DMS 273 treated with DMSO at 0.1 percent for 48 hours (cell line): ENCODE measurements at places on chromosomes 6 and 20.

DNA sequence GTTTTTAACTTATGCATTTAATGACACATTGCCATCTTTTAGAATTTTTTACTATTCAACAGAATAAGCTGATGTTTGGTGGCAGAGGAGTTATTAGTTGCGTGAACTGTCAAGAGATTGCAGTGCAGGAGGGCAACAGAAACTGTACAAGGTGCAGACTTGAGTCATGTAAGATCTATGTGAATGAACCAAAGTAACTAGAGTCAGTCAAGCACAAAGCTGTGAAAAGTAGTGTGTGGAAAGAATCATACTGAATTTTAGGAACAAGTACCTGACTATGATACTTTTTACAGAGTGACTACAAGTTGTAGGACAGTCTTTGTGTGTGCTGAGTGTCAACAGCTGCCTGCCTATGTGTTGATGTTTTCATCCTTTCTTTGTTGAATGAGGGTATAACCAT, 2.7 kb upstream of the C6orf163 start:
- DNase-seq: no peak

DNA sequence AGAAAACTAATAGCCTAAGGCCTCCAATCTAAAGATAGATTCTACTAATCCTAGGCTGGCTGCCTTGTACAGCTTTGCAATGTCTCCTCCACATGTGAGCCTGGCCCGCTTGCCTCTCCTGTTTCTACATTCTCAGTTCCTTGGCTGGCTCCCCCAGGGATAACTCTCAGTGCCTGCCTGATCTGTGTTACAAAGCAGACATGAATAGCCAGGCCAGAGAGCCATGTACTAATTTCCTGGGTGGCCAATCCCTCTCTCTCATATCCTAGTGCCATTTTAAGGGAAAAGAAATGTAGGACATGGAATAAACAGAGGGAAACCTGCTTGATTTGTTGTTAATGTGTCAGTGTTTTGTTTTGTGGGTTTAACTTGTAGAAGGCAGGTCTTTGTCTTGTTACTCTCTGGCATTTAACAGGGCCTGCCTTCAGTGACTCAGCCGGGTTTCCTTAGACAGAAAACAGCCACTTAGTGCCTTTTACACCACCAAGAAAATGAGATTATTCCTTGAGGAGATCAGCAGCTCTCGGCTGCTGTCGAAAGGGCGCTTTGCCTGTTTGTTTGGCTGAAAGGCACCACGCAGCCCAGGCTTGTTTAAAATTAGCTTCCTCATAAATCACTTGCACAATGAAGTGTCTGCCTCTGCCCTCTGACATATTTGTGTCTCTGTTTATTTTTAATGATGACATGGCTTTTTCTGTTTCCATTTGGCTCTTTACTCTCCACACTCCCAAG, 702.7 kb downstream of the MAFB start:
- no peak for DNase-seq

- DNase-seq: no peak
Measured at GRCh38 chr6:130602151-130602770, 224.9 kb upstream of the SMLR1 start.

DNA sequence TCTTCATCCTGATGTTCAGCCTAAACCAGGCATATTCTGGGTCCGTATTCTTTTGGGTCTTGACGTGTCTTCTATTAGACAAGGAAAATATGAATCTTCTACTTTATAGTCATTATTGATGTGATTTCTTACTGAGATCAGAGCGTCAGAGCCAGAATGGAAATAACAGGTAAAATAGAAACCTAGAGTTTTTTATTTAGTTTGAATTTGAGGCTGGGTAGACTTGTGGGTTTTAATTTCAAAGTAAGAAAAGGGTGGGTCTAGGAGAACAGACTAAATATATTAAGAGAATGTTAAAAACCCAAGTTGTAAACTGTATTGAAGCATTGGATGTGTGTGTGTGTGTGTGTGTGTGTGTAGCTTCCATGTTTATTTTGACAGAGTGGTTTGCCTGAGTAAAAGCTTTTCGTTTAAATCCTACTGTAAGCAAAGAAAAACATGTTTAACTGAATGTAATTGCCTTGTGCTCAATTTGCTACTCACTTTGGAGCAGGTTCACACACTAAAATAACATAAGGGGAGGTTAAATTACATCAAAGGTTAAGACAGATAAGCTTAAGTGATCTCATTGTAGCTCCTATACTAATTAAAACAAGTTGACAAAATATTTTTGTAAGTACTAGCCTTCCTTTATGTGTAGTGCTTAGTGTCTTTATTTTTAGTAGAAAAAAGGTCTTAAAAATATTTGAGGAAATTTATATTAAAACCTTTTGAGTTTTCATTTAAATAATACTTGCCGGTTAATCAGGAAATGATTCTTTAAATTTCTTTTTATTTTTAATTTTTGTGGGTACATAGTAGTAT, 17.4 kb downstream of the HECA start:
- DNase-seq: peak; percentile 24

- DNase-seq: no peak
Measured at GRCh38 chr6:15441981-15442380, 196.1 kb downstream of the JARID2 start.

DNA sequence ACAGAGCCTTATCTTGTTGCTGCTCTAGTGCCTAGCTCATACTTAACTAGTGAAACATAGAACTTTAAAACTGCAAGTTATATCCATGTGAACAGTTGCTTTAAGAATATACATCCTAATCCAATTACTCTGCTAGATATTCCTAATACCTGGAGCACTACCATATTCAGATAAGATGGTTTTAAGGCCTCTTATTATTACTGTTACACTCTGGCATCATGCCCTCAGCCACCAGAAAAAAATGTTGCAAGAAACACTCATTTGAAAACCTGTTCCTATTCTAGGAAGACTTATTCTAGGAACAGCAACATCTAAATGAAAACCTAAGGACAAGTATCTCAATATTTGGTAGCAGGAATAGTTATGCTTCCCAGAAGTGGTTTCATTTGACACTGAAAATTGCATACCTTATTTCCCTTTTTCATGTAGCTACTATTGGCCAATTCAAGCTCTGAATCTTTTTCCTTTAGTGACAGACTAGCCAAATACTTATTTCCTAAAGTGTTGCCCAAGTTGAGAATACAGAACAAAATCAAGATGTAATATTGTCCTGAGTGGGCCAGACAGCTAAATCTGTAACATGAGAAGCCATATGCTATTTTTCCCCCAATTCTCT, 4.8 kb upstream of the MTFR2 start:
- DNase-seq: no peak

DNA sequence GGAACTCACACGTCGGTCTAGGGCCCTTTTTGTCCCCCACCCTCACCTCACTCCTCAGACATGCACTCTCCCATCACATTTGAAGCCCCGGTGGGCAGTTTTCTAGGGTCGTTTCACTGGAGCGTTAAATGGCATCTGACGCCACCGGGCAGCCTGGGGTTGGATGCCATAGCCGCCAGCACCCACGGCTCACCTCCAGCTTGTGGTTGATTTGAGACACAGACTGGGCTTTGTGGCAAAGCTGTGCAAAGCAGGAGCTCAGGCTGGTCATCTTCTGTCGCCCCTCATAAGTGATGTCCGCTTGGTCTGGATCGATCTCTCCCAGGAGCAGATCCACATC, 530 bp downstream of the GOPC start:
- no peak for DNase-seq

GRCh38 chr20:10119336-10119735, 84.5 kb downstream of the ANKEF1 start:
- DNase-seq: no peak

DNA sequence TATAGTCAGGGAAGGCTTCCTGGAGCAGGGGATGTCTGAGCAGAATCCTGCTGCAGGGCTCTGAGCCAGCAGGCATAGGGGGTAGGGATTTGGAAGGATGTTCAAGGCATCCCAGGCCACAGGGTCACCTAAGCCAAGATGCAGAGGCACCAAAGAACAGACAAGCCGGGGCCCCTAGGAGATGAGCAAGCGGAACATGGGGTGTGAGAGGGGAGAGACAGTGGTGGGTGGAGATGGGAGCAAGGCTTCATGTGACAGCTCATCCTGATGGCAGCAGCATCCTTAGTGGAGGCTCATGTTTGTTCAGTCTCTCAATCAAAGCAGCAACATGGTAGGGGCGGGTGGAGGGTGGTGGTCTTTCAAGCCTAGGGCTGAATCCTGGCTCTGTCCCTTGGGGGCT, 29.8 kb upstream of the TCP11 start:
- no peak for DNase-seq

DNA sequence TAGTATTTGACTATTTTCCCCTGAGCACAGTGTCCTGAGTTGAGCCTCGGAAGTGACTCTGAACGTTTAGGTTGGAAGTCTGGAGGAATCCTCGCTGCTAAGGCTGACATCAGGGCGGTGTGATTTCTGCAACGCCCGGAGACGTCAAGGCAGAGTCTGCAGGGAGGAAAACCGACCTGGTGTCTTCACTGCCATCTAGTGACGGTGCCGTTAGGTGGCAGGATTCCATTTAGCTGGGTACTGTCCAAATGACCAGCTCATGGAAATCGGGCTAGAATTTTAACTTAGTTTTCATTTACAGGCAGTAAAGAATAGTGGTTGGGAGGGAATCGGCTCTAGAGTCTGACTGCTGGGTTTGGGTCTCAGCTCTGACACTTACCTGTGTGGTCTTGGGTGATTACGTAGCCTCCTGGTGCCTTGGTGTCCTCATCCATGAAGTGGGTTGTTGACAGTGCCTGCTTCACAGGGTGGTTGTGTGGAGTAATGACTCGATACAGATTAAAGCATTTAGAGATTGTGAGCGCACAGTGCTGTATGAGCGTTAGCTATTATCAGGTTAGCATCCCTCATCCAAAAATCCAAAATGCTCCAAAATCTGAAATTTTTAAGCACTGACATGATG, 35.0 kb downstream of the FOXF2 start:
- no peak for DNase-seq

GRCh38 chr6:146359131-146359530, 184.5 kb upstream of the RAB32 start:
- no peak for DNase-seq

- DNase-seq: no peak
Measured at GRCh38 chr6:143592335-143592734, 80.8 kb upstream of the FUCA2 start.

DNA sequence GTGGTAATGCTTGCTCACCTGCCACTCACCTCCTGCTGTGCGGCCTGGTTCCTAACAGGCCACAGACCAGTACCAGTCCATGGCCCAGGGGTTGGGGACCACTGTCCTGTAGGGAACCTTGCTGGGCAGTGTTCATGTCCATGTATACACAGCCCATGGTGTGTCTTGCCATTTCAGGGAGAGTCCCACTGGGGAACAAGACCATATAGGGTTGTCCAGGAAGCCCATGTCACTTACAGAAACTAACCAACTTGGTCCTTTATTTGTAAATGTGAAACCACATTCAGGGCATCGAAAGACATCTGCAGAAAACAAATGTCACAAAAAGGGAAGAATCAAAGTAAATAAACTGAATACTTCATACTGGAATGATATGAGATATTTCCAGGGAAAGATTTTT, 179.1 kb downstream of the NFATC2 start:
- no peak for DNase-seq

- DNase-seq: no peak
Measured at GRCh38 chr20:40606237-40606636, 82.8 kb downstream of the MAFB start.

DNA sequence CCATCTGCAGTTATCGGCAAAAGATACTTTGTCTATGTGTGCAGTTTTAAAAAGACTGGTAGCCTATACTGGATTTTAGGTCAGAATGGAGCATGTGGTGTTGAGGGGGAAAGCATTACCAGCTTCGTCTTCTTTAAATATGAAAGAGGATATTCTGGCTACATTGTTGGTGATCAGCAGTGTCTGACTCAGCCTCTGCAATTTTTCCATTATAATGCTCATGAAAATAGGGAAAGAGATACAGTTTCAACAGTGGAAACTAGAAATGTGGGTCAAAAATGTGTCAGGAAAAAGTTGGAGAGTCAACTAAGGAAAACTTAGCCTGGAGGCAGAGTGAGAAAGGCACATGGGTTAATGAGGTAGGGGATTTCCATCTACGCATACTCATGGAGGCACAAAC, 45.2 kb downstream of the HDGFL1 start:
- no peak for DNase-seq

DNA sequence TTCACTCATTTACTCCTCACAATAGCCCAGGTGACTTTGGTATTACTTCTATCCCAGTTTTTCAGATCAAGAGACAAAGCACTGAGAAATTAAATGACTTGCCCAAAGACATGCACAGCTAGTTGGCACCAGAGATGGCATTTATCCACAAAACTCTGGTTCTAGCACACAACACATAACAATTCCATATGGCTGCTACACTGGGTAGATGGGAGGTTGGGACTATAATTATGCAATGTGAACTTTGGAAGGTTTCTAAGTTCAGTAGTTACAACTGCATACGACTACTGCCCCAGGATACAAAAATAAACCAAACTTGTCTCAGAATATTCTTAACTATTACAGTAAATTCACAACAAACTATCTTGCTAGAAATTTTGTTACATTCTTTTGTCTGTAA, 54.2 kb upstream of the MLIP start:
- no peak for DNase-seq

DNA sequence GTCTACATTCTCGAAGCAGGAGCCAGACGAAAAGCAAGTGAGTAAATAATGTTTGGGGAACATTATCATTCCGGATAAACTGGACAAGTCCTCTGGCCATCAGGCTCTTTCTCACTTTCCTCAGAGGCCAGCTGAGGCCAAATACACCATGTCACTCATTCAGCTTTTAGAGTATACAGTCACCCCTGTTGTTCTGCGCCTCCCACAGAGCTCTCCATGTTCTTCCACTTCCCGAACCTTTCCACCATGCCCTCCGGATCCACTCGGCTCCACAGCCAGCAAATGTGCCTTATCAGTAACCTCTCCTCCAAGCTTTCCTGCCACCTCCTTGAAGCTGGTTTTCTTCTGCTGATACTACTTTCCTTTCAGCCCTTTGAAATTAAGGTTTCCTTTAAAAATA, 31.7 kb downstream of the LATS1 start:
- no peak for DNase-seq

DNA sequence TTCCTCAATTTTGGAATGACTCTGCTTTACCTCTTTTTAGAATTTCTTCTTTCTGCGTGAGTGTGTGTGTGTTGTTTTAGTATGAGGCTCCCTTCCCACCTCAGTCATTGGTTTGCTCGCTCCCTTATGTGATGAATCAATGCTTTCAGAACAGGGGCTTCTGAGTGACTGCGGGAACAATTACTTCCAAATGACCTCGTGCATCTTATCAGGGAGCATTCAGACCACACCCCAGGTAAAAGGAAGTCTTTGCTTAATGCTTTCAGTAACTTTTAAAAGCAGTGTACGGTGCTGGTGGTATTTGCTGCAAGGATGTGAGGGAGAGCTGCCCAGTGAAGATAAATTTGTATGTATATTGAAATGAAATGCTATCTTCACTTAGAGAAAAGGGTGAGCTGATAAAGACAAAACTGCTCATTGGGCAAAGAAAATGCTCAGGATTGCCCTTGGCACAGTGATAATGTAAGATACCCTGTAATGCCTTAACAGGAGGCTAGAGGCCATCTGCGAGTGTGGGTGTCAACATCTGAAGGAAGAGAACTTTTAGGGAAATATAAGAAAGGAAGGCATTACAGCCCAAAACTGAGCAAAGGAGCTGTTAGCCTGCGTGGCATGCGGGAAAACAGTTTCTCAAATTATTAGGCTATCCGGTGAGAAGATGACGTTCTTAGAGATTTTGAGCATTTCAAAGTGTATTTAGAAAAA, at the start of gene MLIP:
MLIP (plus strand) TSS at position 103 of the 705 bp plus-strand sequence; CDS start at position 140, 37 bp downstream.
- DNase-seq: no peak
